Fibroblast of skin of left quadriceps (primary cell): ENCODE measurements at places on chromosomes 6 and 20.

- no peak for DNase-seq
Observed at GRCh38 chr6:119075200-119075981, 3.1 kb downstream of the FAM184A start.

DNA sequence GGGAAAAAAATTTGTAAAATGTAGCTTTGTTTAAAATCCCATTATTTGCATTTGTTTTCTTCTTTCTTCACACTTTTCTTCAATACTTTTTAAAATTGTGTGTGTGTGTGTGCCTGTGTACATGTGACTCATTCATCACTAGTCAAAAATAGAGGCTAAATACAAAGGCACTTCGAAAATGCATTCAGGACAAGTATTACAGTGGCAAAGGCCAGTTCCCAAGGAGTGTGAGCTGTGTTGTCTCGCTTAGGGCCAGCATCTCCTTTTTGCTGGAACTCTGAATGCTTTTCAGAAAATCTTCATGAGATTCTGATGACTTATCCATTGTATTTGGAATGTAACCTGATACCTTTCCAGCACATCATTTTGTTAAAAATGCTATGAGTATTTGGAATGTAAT, 288.5 kb upstream of the CNR1 start:
- DNase-seq: no peak

- no peak for DNase-seq
Observed at GRCh38 chr20:58433029-58433647, 44.1 kb downstream of the VAPB start.

DNA sequence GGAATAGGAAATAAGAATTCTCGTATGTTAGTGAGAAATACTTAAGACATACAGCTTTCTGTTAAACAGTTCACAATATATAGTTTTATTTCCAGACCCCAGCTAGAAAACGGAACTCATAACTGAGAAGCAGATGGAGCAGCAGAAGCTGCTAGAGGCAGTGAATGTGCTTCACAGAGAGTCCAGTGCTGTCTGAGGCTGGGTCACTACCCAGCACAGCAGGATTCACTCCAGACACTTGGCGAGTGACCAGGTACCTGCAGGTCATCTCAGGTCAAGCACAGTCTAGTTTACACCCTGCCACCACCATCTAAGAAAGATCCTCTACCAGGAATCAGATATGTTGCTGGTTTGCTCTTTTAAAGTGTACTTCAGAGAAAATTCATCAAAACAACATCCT, 243.1 kb upstream of the RAB32 start:
- no peak for DNase-seq

DNA sequence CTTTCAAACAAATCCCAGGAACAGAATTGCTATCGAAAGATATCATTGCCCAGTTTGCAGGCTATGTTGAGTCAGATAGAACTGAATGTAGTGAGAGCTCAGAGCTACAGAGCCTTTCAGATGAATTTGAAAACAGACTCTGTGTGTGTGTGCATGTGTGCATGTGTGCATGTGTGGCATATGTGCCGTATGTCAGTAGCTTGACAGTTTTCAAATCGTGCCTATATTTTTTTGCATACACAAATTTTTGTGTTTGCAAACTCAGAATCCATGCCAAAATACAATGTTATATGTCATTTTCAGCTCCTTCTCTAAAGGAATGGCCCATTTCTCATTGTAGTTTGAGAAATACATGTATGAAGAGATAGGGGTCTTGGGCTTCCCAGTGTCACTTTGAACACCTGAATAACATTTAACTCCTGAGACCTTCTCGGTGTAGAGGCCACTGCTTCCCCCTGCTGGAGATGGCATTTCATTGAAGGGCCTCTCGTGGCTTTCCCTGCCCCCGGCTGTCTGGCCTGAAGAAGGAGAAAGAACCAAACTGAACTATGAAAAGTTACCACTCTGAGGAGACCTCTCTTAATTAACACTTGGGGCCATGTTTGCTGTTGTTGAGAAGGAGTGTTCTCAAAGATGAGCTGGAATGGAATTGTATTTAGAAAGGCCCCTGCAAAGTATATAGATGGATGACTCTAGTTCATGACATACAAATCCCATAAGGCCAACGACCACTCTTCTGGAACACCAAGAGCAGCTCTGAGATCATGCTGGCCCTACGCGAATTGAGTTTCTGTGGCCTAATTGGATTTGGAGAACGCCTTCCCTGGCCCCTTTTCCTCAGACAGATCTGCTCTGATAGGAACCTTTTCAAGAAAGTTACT, 58.7 kb downstream of the VAPB start:
- DNase-seq: no peak

DNA sequence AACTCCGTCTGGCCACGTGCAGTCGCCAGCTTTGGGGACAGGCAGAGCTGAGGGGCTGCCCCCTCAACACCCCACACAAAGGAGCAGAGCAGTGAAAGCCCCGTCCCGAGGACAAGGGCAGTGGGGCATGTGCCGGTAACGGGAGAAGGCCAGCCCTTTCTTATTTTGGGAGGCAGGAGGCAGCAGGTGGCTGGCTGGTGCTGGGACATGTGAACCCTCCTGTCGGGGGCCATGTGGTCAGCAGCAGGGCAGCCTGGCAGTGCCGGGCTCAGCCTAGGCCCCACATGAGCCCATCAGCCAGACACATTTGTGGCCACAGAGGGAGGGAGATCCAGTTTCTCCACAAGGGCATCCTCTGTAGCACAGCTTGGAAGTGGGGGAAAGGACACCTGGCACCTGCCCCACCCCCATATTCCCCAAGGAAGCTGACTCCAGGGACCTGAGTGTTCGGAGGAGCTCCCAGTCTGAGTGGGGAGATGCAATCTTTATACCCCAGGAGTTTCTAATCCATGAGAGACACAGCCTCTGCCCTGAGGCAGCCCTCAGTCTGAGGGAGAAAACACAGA, 137.6 kb downstream of the MRPL14 start:
- DNase-seq: no peak

DNA sequence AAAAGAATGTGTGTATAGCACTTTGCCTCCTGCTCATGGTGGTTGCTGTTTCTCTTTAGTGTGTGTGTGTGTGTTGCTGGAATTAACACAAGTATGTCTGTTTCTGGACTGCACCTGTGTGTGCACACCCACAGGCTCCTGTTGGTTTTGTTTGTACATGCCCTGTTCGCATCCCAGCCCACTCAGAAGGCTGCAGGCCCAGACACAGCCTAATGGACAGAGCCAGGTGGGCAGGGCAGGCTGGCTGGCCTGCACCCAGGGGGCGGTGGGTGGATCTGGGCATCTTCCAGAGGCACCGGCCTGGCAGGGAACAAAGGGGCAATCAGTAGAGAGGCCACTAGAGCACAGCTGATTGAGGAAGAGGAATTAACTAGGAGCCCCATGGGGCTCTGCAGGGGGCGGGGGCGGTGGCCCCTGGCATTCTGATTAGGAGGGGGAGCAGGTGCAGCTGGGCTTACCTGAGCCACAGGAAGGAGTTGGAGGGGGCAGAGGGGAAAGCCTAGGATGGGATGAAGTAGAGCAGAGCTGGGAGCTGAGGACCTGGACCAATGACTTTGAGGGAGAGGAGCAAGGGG, 21.9 kb downstream of the CD40 start:
- no peak for DNase-seq

- DNase-seq: no peak
Observed at GRCh38 chr6:35544769-35545361, 32.2 kb upstream of the TULP1 start.

GRCh38 chr6:147366290-147366689, 142.2 kb upstream of the SAMD5 start:
- no peak for DNase-seq
